Activated naive CD4-positive, alpha-beta T cell treated with Interleukin-2 at 50 U/mL for 16 hours (primary cell): ENCODE measurements at places on chromosomes 7 and 10.

DNA sequence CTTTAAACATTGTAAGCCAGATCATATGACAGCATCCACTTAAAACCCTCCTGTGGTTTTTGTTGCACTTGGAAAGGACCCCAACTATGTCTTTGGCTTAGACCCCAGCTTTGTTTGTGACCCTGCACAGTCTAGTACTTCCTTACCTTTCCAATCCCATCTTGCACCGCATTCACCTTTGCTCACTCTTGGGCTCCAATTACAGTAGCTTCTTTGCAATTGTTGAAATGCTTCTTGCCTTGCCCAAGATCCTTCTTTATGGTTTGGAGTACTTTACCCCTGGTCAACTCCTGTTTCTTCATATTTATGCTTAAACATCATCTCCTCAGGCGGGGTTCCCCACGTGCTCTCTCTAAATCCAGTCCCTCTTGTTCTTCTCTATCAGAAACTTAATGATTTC, 162.6 kb downstream of the PTEN start:
- DNase-seq: no peak

GRCh38 chr7:143299840-143300239, 11.7 kb downstream of the CASP2 start:
- peak; percentile 66 for DNase-seq

DNA sequence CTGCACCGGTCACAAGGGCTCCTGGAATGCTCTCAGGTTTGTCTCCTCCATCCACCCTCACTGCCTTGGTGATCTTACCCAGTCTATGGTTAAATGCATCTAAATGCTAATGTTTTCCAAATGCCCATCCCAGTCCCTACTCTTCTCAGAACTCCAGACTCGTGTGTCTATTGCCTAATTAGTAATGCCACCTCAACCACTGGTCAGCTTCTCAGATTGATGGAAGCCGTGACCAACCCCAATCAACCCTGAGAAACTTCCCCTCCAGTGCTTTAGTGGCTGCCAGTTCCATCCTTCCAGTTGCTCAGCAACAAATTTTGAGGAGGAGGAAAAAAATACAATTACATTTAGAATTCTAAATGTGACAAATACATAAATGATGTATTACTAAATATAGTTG, 18.6 kb downstream of the NUDCD3 start:
- no peak for DNase-seq

- no peak for DNase-seq
These were observed 1.6 kb downstream of the FAM53B start for GRCh38 chr10:124742413-124743190.

DNA sequence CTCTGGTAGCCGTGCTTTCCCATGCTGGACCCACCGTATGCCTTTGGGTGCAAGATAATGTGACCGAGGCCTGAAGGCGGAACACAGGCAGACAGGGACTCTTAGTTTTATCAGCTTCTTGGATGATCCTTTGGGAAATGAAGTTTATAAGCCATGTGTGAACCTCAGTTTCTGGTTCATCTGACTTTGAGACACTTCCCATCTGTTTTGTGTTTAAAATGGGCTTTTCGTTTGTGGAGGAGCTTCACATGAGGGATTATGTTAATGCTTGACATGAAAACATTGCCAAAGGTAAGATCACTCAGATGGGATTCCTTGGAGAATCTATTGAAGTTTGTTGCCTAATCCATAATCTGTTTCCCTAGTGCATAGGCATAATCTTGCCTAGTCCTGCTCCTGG, 249.8 kb upstream of the LYZL1 start:
- DNase-seq: no peak

DNA sequence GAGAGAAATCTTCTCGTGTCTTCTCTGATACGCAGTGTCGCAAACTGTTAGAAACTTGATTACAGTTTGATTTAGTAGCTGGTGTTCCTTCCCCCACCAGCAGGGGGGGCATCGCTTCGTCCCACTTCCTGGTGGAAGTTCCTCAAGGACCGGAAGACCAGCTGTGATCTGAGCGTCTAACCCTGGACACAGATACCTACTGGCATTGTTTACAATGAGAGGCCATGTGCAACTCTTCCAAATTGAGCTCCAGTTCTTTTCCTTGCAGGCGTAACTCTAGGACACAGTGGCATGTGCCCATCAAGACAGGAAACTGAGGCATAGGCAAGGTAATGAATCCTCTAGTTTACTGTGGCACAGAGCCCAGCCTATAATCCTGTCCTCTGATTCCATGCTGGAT, 219.0 kb downstream of the CCDC3 start:
- DNase-seq: peak; percentile 16

GRCh38 chr7:44348300-44348699, 22.9 kb upstream of the CAMK2B start:
- DNase-seq: no peak

GRCh38 chr7:39509912-39510311, 56.3 kb upstream of the YAE1 start:
- DNase-seq: no peak

DNA sequence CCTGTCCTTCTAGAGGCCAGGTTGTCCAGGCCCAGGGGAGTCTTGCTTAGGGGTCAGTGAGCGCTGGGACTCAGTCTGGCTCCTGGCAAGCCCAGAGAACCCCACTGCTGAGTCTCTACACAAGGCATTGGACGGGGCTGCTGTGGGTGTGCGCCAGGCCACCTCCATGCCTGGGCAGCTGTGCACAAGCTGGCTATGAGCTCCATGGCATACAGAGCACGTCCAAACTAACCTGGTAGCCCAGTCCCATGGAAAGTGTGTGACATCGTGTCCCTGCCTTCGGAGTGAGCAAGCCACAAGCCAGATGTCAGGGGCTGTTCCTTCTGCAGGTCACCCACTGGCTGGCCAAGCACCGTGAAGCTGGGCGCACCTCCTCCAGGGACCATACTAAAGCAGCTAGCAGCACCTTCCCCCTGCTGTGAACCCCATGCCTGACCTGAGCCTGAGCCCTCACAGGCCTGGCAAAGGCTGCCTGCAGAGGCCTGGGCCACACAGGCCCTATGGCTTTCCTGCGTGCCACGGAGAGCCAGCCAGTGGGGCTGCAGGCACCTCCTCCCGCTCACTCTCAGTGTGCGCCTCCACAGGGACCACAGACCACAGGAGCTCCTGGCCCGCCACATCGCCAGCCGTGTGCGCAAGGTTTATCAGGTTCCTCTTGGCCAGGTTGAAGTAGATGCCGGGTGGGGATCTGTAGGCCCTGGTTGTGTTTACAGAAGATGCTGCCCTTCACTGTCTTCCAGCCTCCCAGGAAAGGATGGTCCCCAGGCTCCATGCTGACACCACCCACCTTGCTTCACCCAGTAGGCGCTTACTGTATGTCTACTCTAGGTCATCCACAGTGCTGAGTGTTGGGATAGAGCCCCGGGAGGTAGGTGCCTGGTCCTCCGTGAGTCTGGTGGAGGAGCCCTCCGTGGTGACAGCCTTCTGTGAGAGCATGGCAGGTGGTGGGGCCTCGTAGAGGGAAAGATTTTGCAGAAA, 219.7 kb downstream of the EBF3 start:
- DNase-seq: no peak

- DNase-seq: peak; percentile 36
These were observed 3.0 kb upstream of the BUB3 start for GRCh38 chr10:123150986-123151736.

GRCh38 chr10:114634609-114634979, 23.5 kb downstream of the ABLIM1 start:
- no peak for DNase-seq

- DNase-seq: no peak
These were observed 30.7 kb upstream of the ELOVL3 start for GRCh38 chr10:102195296-102195870.

DNA sequence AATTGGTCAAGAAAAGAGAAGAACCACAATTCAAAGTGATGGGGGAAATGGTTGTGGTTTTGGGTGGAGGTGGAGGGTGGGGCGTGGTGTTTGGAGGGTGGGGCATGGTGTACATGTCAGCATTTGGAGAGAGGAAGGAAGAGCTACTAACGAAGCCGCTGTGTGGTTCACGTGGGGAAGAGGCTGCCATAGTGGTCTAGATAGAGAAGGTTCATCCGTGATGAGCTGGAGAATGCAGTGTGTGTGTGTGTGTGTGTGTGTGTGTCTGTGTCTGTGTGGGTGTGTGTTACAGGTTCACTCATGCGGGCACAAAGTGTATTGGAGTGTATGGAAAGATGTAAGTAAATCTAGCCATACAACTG, 6.1 kb upstream of the VCL start:
- DNase-seq: peak; percentile 70

DNA sequence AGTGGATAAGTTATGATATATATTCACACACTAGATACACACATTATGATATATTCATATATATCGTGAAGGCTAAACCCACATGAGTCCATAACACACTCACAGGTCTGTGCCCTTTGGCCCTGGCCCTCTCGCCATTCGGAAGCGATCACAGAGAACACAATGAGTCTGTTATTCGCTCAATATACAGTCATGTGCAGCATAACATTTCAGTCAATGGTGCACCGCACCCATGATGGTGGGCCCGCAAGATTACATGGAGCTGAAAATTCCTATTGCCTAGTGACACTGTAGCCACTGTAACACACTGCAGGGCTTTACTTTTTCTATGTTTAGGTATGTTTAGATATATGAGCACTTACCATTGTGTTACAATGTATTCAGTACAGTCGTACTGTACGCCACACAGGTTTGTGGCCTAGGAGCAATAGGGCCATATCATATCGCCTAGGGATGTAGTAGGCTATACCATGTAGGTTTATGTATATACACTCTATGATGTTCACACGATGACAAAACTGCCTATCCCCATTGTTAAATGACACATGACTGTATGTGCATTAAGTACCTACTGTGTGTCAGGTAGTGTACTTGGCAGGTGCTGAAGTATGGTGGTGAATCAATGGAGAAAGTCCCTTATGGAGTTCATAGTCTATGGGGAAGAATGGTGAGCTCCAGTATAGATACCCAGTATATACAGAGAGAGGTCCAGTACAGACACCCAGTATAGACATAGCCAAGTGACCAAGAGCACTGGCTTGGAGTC, 198.8 kb upstream of the KLF14 start:
- DNase-seq: no peak

GRCh38 chr10:119849944-119850343, 22.7 kb downstream of the MCMBP start:
- DNase-seq: no peak

DNA sequence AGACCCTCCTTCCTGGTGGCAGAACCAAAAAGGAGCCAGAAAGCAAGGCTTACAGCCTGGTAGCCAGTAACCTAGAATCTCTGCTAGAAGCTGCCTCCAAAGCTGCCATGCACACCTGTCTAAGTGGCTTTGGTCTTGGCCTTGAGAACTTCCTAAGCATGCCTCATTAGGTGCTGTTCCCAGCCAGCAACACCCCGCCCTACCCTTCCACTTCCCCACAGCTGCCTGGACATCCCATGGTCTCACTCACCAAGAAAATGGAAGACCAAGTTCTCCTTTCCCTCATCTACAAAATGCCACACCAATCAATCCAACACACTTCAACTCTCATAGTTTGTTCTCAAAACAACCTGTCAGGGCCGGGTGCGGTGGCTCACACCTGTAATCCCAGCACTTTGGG, 4.2 kb downstream of the PSAP start:
- no peak for DNase-seq

GRCh38 chr7:120828528-120828927, 29.4 kb downstream of the TSPAN12 start:
- no peak for DNase-seq

DNA sequence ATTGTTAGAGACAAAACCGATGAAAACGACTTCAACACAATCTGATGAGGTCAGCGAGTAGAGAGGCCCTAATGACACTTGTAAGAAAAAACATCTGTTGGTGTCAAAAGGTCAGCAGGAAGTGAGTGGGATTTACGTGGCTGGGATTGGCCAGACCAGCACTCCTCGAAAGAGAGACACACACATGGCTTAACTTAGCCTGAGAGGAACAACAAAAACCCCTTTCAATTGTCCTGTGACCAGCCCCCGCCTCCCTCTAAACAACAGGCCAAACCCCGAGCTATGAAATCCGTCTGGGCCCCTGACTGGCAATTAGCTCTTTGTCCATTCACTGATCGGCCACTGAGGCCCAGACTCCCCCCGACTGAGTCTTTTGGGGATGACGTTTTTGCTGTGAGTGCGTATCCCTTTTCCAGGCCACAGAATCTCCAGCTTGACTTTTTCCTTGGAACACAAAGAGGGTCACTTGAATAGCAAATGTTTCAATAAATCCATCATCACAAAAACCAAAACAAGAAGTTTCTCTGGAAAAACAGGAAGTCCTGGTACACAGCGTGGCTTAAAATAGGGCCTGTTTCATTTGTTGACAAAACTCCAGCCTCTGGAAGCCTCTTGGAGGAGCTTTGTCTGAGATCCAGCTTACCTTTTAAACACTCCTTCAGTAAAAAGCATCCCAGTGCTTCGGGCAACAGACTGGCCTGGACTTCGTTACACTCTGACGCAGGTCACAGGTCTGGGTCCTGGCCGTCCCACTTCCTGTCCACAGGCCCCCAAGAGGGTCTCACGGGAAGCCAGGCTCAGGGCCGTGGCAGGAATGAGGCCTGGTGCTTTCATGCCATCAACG, 103.0 kb downstream of the CTBP2 start:
- no peak for DNase-seq

- DNase-seq: no peak
These were observed 306.4 kb upstream of the CDC14C start for GRCh38 chr7:48617993-48618392.

GRCh38 chr7:28507525-28508282, 95.4 kb downstream of the CREB5 start:
- DNase-seq: no peak

- DNase-seq: no peak
These were observed 19.4 kb upstream of the CLDN12 start for GRCh38 chr7:90383861-90384260.

- no peak for DNase-seq
These were observed 51.9 kb upstream of the CHST15 start for GRCh38 chr10:124145109-124145870.

- no peak for DNase-seq
These were observed 78.5 kb upstream of the GATAD1 start for GRCh38 chr7:92368741-92369140.

- no peak for DNase-seq
These were observed 74.9 kb upstream of the STEAP1B start for GRCh38 chr7:22574754-22575520.

DNA sequence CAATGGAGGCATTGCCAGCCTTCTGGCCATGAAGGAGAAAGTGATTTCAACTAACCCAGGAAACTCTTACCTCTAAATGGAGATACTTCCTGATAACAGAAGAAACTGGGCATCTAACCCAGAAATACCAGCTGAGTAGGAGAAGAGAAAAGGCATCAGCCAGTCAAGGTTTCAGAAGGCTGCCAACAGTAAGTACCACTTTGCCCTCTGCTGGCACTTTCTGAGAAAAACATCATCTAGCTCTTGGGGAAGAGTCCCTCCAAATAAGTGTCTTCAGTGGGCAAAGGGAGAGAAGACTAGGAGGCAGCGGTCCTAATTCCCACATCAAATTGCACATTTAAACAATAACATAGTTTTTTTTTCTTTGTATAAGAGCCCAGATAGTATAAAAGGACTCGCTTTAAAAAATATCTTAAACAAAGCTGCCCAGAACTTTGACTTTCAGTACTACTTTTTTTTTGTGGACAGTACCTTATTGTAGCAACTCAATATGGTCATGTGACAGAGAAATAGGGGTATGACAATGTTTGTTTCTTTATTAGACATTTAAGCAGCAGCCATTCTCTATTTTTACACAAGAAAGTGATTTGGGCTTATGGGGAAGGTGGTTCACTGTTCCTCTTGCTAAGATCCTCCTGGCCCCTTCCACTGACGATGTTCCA, 157.3 kb downstream of the CTTNBP2 start:
- no peak for DNase-seq
